ENCODE measurements at places on chromosomes 16 and 17.

DNA sequence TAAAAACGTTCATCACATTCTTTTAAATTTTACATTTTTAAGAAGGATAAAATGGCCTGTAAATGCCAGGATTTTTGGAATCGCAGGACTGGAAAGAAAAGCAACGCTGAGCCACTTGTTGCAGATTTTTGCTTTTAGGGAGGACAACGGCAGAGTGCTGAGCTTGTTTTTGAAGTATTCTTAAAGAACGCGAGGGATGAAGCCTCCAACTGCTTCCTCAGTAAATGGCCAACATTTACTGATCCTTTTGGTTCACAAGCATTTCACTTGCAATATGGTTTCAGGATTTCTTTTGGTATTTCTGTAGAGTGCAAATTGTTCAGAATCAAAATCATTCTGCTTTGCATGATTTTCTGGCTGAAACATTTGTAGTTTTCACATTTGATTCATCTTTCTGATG lies 2.8 kb upstream of the KRT23 start:
- DNase-seq = no peak

DNA sequence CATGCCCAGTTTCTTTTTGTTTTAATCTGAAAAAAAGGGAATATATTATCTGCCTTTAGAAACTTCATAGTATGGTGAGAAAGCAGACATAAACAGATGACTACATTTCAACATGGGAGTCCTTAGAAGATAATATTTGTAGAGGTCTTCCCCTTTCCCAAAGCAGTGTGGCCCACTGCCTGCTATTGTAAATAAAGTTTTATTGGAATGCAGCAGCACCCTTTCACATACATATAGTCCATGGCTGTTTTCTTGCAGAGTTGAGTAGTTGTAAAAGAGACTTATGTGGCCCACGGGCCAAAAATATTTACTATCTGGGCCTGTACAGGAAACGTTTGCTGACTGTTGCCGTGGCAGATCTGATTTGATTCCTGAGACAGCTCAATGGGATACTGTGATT lies 8.5 kb downstream of the KATNIP start:
- no peak for DNase-seq

GRCh38 chr17:43755389-43755875 lies 3.2 kb downstream of the SOST start:
- no peak for DNase-seq

GRCh38 chr17:44967026-44967906 lies 837 bp downstream of the C1QL1 start:
- DNase-seq = no peak

GRCh38 chr17:6163612-6164333 lies 93.6 kb downstream of the WSCD1 start:
- no peak for DNase-seq

- DNase-seq = no peak
Observed at GRCh38 chr17:6706996-6707395, 6.2 kb downstream of the SLC13A5 start.

DNA sequence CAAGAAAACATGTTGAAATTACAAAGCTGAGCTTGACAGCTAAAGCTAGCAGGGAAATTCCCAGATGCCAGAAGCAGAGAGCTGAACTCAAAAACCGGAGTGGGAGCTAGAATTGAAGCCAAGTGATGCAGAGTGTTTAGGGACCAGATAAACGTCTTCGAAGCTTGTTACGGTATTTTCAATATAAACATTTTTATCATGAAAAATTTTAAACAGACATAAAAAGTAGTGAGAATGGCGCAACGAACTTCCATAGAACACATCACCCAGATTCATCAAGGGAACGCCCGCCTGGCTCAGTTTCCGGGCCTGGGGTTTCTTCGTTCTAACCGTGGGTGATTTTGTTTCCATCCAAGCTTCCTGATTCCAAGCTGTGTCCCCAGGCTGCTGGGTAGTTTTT lies 18.1 kb downstream of the SPNS2 start:
- no peak for DNase-seq

DNA sequence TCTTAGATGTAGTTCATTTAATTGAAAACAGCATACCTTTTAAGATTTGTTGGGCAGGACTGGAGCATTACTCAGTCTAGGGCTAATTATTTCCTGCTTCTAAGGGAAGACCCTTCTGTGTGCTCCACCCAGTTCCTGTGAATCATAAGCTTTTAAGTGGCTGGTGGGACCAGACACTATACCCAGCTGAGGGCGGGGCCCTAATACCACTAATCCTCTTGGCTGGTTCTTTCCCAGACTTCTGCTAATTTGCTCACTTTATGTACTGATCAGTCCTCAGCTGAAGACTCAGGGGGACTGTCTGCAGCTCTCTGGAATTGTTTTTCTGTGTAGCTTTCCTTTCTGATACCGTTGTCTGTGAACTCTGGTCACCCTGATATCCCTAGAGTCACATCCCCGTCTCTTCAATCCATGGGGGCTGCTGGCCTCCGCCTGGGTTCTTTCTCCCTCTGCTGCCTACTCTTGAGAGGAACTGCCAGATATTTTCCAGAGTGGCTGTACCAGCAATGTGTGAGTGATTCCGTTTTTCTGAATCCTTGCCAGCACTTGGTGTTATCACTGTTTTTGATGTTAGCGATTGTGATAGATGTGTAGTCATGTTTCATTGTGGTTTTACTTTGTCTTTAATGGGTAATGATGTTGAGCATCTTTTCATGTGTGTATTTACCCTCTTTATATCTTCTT lies 35.1 kb downstream of the MFSD11 start:
- peak; percentile 62 for DNase-seq

GRCh38 chr17:50507871-50508572 lies at the start of gene MYCBPAP:
MYCBPAP (plus strand) TSS chr17:50508439; CDS start chr17:50508675, 236 bp downstream.
- peak; percentile 61 for DNase-seq

GRCh38 chr17:4475463-4475862 lies 23.2 kb upstream of the SPNS2 start:
- DNase-seq = no peak

GRCh38 chr17:20073055-20073979 lies 64.2 kb downstream of the SPECC1 start:
- no peak for DNase-seq

- DNase-seq = no peak
Observed at GRCh38 chr16:50297301-50298074, 31.1 kb downstream of the ADCY7 start.

GRCh38 chr17:45123930-45124796 lies 8.2 kb downstream of the PLCD3 start:
- no peak for DNase-seq

DNA sequence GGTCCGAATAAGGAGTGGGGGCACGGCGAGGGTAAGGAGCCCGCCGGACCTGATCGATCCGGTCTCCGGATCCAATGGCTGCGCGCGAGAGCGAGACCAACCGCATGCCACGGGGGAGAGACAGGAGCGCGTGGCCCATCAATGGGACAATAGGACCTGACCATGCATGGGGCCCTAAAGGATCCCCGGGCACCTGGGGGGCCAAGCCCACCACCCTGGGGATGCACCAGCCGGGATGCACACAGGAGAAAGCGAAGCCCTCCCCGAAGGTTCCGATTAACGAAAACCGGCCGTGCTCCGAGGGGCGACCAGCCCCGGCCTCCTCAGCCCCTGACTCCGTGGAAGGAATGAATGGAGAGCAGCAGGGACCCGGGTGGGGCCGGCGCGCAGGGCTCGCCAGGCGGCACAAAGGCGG lies 525 bp downstream of the JPT1 start:
- DNase-seq = no peak

DNA sequence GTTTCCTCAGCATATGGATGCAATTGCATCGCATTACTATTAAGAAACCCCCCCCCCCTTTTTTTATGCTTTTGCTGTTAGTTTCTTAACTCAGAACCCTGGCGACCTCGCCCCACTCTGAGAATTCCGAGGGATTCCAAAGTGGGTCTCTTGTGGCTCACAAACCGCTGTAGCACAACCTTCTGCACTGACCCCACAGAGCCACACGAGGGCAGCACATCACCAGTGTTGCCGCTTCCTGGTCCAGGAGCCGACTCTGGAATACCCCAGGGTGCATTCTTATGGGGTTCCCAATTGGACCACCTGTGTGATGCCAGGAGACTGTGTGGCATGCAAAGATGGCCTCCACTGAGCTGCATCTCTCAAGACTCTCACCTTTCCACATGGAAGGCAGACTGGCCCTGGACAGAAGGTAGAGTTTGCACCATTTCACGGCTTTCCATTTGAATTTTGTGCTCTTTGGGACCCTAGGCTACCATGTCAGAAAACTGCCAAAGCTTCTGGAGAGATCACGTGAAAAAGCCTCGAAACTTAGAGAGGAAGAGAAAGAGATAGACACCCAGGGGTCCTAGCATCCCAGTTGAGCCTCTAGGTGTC lies 432.7 kb upstream of the ASIC2 start:
- no peak for DNase-seq

DNA sequence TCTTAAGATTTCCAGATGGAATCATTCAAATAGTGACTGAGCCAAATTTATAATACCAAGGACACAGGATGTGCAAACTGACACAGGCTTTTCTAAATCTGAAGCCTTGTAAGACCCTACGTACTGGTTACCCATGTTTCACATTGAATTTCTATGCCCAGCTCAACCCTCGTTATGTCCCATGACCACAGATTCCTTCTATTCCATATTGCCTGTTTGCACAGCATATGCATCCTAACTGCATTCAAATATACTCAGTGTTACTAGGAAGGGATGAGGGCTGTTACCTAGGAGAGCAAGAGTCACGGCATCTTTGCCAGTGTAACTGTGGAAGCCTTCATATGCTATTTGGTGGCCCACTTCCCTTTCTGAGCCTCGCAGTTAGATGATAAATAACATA lies 305.2 kb downstream of the SHISA9 start:
- no peak for DNase-seq

DNA sequence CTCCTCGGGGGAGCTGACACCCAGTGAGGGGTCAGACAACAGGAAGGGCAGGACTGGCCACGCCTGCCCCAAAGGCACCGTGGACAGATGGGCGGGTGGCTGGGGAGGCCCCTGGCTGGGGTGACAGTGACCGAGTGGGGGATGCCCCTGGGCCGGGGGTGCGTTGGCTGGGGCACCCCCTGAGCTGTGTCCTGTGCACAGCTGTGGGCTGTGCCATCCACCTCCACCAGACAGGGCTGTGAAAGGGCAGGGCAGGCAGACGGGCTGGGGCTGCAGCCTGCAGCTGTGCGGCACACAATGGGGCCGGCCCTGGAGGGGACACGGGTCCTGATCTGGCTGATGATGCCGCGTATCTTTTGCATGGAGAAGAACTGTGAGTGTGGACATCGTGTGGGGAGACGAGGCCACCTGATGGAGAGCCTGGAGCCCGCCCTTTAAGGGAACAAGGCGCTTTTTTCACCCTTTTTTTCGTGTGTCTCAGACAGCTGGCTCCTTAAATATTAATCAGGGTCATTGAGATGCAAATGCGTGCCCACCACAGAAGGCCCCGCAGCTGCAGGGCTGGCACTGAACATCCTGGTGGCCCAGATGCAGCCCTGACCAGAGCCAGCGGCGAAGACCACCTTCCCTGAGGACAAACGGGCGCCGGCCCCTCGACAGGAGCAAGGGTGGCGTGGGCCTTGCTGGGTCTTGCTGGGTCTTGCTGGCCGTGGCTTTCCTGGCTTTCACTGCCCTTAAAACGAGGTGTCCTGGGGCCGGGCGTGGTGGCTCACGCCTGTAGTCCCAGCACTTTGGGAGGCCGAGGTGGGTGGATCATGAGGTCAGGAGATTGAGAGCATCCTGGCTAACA lies 42.4 kb upstream of the GNG13 start:
- DNase-seq = no peak

DNA sequence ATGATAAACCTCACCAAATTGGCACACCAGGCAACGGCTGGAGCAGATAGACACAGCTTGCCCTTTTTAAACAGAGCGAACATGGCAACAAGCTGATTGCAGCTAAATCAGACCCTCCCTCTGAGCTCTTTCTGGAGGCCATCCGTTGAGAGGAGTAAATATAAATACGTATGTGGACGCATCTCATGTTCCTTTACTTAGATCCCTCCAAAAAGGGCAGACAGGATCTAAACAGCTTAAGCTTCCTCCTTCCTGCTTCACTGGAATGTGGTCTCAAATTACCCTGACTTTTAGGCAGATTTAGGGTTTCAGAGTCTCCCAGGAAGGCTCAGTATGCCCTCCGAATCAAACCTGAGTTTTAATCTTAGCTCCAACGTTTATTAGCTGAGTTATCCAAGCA lies 204.7 kb upstream of the GOT2 start:
- DNase-seq = no peak

- DNase-seq = no peak
Observed at GRCh38 chr17:28390984-28391383, 15.0 kb downstream of the SLC46A1 start.

DNA sequence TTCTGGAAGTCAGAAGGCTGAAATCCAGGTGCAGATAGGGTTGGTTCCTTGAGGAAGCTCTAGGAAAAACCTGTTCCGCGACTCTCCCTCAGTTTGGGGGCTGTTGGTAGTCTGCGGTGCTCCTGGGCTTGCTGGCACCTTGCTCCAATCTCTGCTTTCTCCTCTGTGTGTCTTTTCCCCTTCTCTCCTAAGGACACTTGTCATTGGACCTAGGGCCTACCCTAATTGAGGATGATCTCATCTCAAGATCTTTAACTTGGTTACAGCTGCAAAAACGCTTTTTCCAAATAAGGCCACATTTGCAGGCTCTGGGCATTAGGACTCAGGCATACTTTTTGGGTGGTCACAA lies 12.9 kb upstream of the CACNG4 start:
- no peak for DNase-seq

GRCh38 chr16:9148374-9149015 lies 57.1 kb downstream of the HAPSTR1 start:
- DNase-seq = no peak

DNA sequence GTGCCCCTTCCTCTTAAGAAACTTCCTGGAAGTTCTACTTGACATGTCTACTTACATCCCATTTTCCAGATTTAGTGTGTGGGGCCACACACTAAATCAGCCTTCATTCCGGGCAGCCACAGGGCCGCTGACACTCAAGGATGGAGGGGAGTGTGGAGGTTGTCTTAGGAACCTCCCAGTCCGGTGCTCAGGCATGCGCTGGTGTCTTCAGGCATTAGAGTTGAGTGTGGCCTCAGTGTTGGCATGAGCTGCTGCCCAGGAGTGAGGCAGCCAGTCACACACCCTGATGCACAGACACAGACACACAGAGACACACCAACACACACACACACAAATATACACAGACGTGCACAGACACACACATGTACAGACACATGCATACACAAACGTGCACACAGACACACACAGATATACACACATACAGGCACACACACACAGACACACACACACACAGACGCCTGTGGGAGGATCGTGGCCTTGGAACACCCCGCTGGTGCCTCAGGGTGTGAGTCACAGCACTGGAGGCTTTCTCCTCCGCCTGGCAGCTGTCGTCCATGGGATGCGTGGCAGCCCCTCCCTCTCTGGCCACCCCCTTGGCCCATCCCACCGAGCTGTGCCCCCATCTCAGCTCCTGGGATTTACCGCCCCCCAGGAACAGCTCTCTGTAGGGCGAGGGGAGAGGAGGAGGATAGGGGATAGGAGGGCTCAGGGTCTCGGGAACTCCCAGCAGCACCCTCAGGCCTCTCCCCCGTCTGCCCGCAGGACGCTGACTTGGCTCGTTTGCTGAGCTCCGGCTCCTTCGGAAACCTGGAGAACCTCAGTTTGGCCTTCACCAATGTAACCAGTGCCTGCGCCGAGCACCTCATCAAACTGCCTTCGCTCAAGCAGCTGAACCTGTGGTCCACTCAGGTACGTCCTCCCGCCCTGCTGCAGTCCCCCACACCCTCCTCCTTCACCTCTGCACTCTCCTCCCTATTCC lies 75.6 kb upstream of the PLCG2 start:
- no peak for DNase-seq

- no peak for DNase-seq
Observed at GRCh38 chr17:28125526-28126378, 83.3 kb downstream of the NLK start.

All from activated CD4-positive, alpha-beta T cell treated with anti-CD3 and anti-CD28 coated beads, Interleukin-2, amount 50 U/mL, for 4 hours (primary cell).